ENCODE measurements at places on chromosomes 6 and 20. TPM values are rescaled to one million over a fixed set of nuclear protein-coding genes. Genes with fewer than 3 reads are reported as not detected.

The CST3 gene
- 251 TPM for total RNA-seq

The ADTRP gene
- 3.3 TPM for total RNA-seq

The HSPA1A gene
- total RNA-seq, result 58.3 TPM

The METTL24 gene
- total RNA-seq, result not detected

The ABHD16B gene
- not detected for total RNA-seq

Data from endothelial cell of umbilical vein (primary cell).